Caudate nucleus (tissue), 63 donors: ENCODE measurements at places on chromosomes 16 and 17.

DNA sequence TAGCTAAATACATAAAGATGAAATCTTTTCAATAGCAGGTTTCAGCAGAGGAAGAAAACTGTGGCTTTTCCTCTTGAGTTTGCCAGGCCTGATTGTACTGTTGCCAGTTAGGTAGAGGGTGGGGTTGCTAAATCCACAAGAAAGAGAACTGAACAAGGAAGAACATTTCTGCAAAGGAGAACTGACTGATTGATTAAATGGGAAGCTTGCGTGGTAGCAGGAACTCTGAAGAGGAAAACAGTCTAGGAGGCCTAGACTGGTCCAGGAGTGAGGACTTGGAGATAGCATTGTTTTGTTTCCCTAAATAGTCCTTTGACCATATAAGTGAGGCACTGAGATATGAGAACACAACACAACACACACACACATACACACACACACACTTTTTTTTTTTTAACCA lies 18.8 kb downstream of the LRRC36 start:
- no peak for DNase-seq

GRCh38 chr16:47592232-47592631 lies 131.1 kb downstream of the PHKB start:
- no peak for DNase-seq

GRCh38 chr17:66446419-66446818 lies 144.0 kb downstream of the PRKCA start:
- no peak for DNase-seq

DNA sequence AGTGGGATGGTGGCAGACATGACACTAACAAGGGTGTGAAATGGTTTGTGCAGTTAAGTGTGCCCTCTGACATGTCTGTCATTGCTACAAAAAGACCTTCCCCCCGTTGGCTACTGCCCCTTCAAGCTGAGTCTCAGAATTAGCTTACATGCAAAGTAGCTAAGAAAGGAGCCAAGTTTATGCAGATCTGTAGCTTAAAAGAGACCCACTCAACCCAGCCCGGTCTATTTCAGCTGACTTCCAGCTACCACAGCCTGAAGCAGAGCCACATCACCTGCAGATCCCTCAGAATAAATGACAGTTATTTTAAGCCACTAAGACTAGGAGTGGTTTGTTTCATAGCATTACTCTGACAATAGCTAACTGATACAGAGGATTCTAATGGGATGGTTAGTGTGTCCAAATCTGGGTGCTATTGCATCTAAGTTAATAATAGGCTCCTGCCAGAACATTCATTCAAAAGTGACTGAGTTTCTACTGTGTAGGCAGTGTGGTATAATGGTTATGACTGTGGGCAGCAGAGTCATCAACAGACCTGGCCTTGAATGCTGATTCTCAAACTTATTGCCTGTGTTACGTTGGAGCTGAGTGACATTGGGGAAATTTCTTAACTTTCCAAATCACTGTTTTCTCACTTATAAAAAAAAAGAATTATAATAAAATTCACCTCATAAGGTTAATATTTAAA lies 11.7 kb downstream of the C17orf67 start:
- DNase-seq = no peak

GRCh38 chr16:19118938-19119431 lies 5.2 kb downstream of the ITPRIPL2 start:
- no peak for DNase-seq

- DNase-seq = no peak
Observed at GRCh38 chr17:66025551-66025950, 166.4 kb downstream of the CEP112 start.

- DNase-seq = no peak
Observed at GRCh38 chr16:56324406-56324805, 100.9 kb downstream of the AMFR start.

GRCh38 chr17:63841350-63842172 lies 924 bp downstream of the SMARCD2 start:
- peak; percentile 46 for DNase-seq

DNA sequence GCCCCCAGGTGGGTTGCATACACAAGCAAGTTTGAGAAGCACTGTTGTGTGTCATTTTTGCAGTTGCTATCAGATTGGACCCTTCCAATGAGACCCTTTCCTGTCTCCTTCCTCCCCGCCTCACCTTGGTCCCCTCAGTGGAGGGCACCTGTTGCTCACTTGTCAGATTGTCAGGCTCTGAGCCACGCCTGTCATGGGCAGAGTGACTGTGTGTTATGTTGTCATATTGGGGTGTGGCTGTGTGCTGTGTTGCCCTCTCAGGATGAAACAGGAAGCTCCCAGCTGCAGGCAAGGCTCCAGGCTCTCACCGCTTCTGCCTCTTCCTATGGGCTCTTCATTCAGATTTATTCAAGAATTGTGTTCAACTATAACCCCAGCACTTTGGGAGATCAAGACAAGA lies 302.9 kb downstream of the CPPED1 start:
- DNase-seq = no peak
